Stimulated activated CD4-positive, alpha-beta T cell treated with anti-CD3 and anti-CD28 coated beads, Interleukin-1b, Interleukin-23, amount 100 ng/mL, for 1 hour (primary cell): ENCODE measurements at places on chromosomes 4 and X.

DNA sequence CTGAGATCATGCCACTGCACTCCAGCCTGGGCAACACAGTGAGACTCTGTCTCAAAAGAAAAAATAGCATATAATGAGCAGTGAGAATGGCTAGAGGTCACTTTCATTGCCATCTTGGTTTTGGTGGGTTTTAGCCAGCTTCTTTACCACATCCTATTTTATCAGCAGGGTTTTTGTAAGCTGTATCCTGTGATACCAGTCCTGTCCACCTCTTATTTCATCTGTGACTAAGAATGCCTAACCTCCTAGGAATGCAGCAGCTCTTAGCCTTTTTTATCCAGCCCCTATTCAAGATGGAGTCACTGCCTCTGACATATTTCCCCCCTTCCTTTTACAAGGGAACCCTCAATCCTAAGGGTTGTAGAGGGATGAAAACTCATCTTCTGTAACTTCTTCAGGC, 26.1 kb upstream of the IGFBP7 start:
- no peak for DNase-seq

DNA sequence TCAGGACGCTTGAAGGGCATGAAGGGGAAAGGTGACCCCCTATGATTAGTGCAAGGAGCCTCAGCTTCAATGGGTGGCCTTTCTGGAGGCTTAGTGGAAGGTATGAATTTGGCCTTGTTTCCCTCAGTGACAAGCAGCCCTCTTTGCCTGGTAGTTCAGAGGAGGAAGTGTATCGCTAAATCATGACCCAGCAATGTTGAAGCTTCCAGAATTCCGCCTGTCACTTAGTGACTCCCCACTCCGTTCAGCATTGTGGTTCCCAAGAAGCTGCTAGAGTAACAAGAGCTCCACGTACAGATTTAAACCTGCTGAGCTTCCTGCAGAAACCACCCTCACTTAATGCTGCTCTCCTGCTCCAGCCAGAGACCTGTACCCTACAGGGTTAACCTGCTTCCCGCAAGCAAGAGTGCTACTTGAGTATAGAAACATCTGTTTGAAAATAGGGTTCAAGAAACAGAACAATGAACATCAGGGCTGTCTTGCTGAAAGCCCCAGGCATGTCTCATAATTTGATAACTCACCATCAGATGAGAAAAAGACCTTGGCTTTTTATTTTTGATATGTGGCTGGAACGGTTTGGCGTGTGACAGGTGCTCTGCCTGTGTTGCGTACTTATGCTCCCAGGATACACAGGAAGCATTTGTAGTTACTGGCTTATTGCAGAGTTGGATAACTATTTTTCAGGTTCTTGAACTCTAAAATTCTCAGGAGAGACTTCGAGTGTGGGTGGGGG, 105.2 kb downstream of the UCHL1 start:
- no peak for DNase-seq

DNA sequence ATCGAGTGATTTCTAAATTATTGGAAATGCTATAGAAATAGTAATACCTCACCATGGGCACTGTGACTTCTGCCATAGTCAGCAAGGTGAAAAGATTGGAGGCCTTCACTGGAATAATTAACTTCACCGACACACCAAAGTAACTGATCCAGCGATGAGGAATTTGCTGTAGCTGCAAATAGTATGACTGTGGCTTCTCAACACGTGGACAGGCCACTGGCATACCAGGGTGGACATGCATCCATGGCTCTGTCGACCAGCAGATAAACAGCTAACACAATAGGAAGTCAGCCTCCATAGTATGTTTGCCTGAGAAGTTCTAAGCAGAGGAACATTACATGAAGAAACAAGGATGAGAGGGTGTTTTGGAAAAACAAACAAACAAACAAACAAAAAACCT, 10.9 kb upstream of the FAT4 start:
- DNase-seq = no peak

GRCh38 chr4:7753931-7754465, 185.7 kb downstream of the AFAP1 start:
- no peak for DNase-seq

- no peak for DNase-seq
Observed at GRCh38 chrX:134632355-134632754, 25.9 kb downstream of the PLAC1 start.

DNA sequence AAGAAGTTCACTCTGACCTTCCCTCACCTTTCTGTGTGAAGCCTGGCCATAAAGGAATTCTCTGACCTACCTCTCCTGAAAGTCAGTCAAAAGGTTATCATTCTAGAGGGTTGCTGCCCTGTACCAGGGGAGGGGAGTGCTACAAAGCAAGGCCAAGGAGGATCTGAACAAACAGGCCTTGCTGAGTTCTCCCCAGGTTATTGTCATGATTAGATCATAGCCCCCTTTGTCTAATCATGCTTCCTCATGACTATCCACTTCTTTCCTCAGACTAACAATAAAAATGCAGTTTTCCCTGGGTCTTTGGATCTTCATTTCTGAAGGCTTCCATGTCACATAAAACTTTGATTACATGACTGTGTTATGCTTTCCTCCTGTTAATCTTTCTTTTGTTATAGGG, 472.0 kb downstream of the IQCM start:
- no peak for DNase-seq

DNA sequence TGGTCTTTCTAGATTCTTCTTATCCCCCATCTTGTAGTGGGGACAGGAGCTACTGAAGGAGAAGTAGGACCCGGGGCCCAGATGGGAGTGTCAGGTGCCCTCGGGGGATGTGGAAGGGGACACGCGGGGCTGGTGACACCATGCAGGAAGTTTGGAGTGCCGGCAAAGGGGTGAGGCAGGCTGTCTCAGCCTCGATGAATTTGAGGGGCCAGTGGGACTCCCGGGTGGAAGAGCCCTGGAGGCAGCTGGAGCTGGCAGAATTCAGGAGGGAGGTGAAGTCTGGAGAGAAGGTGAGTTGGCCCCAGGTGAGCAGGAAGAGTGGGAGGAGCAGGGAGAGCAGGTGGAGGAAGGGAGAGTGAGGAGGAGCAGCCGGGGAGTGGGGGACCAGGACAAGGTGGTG, 101.7 kb downstream of the CPZ start:
- no peak for DNase-seq

- DNase-seq = no peak
Observed at GRCh38 chrX:111823128-111823527, 52.9 kb upstream of the TRPC5OS start.

DNA sequence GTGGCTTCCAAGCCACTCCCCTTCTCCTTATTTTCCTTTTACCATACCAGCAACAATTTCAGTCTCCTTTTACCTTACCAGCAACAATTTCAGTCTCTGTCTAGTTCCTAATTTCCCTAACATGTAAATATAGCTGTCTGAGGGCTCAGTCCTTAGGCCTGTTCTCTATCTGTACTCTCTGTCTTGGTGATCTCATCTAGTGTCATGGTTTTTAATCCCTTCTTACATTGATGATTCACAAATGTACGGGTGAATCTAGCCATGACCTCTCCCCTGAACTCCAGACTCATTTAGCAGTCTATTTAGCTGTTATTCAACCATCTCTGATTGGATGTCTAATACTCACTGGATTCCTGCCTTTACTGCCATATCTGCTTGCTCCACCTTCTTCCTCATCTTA, 7.2 kb downstream of the IL15 start:
- DNase-seq = no peak

DNA sequence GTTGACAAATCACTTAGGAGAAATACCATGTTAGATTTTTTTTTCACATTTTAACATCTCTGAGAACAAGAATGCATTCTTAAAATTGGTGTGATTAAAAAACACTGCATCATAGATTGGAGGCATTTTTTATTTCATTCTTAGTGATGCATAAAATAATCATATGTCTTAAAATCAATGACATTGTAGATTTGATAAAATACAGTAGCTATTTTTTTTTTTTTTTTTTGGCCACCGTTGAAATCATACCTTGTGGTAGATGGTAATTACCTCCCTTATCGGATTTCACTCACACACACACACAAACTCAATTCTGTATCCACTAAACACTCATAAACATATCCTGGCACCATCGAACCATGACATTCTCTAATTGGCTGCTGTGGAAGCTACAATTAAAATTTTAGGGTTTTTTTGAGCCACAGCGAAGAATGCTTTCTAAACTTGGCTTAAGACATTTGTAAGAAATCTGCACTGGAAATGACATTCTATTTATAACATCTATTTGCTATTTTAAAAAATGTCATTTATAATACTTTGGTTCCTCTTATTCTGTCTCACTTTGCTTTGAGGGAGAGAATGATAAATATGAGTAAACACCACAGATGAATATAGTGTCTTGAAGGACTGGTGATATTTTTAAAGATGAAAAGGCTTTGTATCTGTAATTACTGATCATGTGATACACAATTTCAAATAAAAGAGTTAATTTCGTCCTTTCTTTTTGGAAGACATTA, 60.1 kb downstream of the CCSER1 start:
- no peak for DNase-seq

- no peak for DNase-seq
Observed at GRCh38 chr4:11106190-11106589, 322.5 kb downstream of the HS3ST1 start.

DNA sequence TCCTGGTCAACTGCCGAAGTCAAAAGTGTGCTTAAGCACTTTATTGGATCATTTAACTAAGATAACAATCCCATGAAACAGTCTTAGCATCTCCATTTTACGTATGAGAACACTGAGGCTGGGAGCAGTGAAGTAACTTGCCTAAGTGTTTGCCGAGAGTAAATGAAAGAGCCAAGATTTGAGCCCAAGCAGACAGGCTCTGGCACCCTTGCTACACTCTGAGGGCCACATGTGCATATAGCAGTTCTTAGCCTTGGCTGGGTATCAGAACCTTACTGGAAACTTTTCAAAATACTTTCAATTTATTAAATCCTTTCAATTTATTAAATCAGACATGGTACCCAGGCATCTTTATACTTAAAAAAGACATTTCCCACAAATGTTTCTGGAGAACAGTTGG, 225.9 kb downstream of the NR3C2 start:
- no peak for DNase-seq

DNA sequence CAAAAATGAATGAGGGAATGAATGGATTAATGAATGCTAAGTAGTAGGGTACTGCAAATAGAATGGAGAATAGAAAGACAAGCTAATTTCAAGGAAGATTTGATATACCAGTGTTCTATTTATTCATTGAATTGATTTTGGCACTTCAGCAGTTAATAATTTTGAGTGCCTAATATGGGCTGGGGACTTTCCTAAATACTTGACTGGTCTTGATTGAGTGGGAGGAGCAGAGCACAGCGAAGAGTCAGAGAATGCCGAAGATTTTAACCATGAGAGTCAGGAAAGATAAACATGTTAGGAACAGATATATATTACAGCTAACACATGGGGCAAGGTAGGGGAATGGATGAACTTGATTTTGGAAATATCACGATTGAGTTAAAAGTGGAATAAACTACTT, 10.6 kb downstream of the IL15 start:
- DNase-seq = no peak

- DNase-seq = no peak
Observed at GRCh38 chr4:141706445-141706844, 70.1 kb downstream of the IL15 start.

DNA sequence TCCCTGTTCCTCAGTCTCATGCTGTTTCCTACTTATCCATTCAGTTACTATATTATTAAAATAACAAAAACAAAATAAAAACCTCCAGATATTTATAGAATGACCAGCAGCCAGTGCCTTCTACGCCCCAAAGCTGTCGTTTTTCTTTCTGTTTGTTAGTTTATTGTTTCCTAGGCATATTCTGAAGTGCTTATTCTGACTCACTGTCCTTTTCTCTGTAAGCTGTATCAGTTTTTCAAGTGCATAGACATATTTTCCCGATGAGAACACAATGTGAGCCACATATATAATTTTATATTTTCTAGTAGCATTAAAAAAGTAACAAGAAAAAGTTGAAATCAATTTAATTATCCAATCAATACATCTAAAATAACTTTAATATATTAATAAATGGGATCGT, 2158.6 kb upstream of the TENM3 start:
- DNase-seq = no peak

- no peak for DNase-seq
Observed at GRCh38 chr4:140719022-140719421, 37.2 kb downstream of the TBC1D9 start.

- no peak for DNase-seq
Observed at GRCh38 chrX:127085939-127086338, 266.4 kb downstream of the PRR32 start.

DNA sequence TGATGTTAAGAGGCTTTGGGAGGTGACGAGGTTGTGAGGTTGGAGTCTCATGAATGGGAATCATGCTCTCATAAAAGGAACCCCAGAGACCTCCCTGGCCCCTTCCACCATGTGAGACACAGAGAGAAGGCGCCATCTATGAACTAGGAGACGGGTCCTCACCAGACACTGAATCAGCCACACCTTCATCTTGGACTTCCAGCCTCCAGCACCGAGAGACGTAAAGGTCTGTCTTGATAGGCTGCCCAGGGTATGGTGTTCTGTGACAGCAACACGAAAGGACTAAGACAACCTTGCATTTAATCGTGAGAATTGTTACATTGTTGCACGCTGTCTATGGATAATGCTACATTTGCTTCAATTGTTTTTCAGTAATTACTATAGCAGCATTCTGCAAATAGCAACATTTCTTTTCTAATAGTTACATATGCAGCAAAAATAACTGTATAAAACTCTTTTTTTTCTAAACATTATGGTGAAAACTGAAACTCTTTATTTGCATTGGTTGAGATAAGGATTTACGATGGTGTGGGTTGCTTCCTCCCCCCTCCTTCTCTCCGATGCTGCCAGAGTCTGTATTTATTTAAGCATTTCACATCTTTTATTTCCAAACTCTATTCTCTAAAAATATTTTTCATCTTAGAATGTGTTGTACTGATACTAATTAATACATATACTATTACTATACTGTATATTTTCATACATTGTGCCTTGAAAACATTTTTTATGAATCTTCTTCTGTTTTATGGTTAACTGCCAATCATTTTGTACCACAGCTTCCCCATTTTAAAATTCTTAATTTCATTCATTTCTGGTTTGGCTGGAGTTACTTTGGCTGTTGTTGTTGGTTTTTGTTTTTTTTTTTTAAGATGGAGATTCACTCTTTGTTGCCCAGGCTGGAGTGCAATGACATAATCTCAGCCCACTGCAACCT, 26.4 kb upstream of the AKAP17A start:
- no peak for DNase-seq

GRCh38 chrX:57070185-57070984, 51.0 kb downstream of the SPIN2B start:
- DNase-seq = no peak

GRCh38 chr4:61451935-61452334, 251.8 kb downstream of the ADGRL3 start:
- DNase-seq = no peak

GRCh38 chr4:98260047-98260578, 1.1 kb upstream of the RAP1GDS1 start:
- no peak for DNase-seq
